ENCODE measurements at places on chromosomes 16 and 17.
A peak's percentile ranks its signal among the peaks of the same experiment; 100 is the strongest.

- no peak for DNase-seq
Measured at GRCh38 chr16:48492133-48492532, 106.9 kb upstream of the SIAH1 start.

- DNase-seq, result no peak
Measured at GRCh38 chr16:88634141-88634993, 4.0 kb upstream of the IL17C start.

GRCh38 chr17:57662041-57662440 is 83.1 kb downstream of the CCDC182 start:
- no peak for DNase-seq

- DNase-seq, result no peak
Measured at GRCh38 chr17:66441101-66441661, 138.8 kb downstream of the PRKCA start.

- no peak for DNase-seq
Measured at GRCh38 chr16:88681709-88682451, 4.4 kb downstream of the SNAI3 start.

DNA sequence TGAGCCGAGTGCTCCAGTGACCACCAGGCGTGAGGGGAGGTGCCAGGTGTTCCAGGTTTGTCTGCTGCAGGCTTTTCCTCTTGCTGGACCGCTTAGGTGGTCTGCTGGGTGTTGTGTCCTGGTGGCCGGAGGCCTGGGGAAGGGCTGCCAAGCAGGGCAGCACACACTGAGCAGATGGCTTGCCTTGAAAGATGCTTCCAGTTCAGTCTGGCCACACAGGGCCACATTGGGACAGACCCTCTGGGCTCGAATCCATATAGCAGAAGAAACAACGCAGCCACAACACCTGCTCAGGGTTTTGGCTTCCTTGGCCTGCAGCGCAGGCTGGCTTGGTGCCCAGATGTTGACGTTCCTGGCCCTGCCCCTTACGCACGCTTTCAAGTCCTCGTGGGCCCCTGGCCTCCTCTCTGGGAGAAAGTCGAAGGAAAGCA is 24.8 kb downstream of the GINS2 start:
- no peak for DNase-seq

DNA sequence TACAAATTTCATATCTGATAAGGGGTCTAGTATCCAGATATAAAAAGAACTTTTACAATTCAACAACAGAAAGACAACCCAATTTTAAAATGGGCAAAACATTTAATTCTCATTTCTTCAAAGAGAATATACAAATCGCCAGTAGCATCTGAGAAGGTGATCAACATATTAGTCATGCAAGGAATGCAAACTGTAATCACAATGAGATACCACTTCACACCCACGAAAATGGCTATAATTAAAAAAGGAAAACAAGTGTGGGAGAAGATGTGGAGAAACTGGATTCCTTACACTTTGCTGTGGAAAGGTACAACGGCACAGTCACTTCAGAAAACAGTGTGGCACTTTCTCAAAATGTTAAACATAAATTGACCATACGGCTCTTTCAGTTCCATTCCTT is 168.2 kb downstream of the VPS53 start:
- DNase-seq, result no peak

- no peak for DNase-seq
Measured at GRCh38 chr16:30351001-30351441, 4.1 kb downstream of the CD2BP2 start.

DNA sequence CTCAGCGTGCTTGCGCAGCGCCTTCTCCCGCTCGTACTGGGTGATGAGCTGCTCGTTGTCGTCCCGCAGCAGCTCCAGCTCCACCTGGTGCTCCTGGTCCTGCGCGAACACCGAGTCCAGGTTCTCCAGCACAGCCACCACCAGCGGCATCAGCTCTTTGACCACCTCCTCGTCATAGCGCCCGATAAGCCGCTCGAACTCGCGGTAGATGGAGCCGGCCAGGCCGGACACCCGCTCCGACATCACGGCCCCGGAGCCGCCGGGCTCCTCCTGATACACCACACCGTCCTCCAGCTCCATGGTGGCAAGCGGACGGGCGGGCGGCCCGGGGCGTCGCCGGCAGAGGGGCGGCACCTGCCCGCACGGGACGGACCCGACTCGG is 320 bp downstream of the SPAG9 start:
- DNase-seq, result peak; percentile 49

- no peak for DNase-seq
Measured at GRCh38 chr16:67212766-67213165, 13.8 kb downstream of the ELMO3 start.

DNA sequence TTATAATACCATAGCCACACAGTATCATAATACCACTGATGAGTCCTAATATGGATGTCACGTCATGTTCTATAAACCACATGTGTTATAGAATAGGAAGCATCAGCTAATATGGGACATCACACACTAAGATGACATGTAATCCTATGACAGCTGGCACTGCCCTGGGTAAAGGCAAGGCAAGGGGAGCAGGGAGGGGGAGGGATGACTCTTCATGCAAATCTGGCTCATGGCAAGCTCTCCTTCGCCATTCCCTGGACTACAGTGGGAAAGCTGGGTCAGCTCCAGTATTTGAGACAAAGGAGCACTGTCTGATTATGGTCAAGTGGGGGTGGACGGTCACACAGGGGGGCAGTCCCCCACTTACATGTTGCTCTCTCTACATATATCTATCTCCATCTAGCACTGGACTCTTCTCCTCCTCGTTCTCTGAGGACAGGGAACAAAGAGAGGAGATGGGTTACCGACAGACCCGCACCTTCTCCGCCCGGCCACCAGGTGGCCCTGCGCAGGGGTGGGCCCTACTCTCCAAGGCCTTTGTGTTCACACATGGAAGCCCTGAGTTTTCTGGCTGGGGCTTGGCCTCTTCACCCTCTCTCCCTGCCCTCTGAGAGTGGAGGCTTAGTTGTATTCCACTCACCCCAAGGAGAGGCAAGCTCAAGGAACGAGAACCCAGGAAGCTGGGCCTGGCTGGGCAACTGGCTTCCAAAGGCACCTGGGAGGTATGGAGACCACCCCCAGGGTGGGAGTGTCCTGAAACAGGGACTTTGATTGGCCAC is 23.4 kb upstream of the MPO start:
- no peak for DNase-seq

DNA sequence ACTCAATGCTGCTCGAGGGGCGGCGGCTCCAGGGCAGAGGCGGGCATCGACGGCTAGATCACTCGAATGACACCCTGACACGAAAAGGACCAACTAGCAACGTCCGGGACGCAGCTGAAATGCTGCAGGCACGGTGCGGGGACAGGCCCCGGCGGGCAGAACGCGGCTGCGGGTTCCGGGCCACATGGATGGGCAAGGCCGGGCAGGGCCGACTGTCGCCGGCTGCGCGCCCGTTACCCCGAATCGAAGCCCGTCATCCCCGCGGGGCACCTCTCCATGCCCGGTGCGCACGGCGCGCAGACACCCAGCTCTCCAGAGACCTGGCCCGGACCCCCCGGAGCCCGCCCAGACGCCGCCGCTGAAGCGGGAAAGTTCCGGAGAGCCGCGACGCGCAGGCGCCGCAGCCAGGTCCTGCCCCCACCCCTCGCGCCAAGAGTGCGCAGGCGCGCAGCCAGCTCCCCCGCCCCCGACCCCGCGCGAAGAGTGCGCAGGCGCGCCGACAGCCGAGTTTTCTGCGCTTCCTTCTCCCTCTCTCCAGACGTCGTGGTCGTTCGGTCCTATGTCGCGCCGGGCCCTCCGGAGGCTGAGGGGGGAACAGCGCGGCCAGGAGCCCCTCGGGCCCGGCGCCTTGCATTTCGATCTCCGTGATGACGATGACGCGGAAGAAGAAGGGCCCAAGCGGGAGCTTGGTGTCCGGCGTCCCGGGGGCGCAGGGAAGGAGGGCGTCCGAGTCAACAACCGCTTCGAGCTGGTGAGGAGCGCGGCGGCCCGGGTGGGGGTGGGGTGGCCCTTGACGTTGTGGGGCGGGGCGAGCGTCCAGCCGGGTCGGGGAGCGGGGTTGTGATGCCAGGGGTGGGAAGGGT is at the start of gene TCF25:
Gene TCF25, plus strand, starts transcription at position 484 of the 863 bp plus-strand sequence. Its CDS starts 76 bp downstream, at position 560.
- DNase-seq, result peak; percentile 62

DNA sequence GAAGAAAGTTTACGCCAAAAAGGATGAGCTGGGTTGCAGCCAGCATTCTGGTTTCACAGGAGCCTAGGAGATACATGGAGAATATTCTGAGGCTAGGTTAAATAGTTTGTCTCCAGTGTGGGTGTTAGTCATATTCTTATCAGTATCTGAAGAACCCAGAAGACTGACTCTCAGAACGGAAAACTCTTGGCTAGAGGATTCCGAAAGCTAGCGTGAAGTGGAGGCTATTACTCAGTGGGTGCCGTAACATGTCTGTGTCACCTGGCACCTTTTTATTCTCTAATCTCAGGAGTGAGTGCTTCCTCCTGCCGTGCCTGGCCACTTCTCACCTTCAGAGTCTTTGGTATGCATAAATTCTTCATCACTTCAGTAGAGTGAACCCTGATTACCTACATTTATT is 199.5 kb downstream of the WWOX start:
- no peak for DNase-seq

DNA sequence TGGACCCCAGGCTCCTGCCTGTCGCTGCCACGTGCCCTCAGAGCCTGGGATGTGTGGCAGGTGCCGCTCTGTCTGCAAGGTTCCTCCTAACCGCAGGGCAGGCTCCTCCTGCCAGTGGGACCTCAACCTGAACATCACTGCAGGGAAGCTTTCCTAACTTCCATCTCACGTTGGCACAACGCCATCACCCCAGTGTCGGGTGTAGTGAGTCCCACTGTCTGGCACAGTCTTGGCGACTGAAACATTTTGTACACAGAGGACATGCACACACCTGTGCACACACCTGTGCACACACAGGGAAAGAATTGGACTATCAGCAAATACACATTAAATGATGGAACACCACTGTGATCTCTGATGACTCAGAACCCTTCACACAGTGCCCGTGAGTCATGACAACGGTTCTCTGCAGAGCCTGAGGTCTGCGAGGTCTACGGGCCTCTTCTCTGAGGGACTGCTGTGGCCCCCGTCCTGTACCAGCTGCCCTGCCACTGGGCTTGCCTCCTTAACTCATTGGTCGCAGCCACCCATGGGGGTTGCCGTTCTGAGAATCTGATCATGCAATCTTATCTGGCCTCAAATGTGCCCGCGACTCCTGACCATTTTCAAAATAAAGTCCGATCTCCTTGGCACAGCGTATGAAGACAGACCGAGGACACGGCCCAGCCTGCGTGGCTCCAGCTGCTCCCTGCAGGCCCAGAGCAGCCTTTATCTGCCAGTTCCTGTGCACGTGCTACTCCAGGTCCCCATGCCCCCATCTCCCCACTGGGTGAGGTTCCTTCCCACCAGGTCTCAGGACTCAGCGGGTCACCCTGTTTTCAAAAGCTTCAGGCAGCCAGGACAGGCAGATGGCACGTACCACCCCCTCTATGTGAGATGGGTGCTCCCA is 7.6 kb downstream of the CCDC57 start:
- peak; percentile 20 for DNase-seq

- no peak for DNase-seq
Measured at GRCh38 chr17:12769981-12770380, 19.3 kb upstream of the ARHGAP44 start.

- no peak for DNase-seq
Measured at GRCh38 chr17:29687596-29687995, 64.9 kb upstream of the CORO6 start.
